NCI-H187 treated with DMSO at 0.1 percent for 48 hours (cell line): ENCODE measurements at places on chromosomes 11 and 22.

DNA sequence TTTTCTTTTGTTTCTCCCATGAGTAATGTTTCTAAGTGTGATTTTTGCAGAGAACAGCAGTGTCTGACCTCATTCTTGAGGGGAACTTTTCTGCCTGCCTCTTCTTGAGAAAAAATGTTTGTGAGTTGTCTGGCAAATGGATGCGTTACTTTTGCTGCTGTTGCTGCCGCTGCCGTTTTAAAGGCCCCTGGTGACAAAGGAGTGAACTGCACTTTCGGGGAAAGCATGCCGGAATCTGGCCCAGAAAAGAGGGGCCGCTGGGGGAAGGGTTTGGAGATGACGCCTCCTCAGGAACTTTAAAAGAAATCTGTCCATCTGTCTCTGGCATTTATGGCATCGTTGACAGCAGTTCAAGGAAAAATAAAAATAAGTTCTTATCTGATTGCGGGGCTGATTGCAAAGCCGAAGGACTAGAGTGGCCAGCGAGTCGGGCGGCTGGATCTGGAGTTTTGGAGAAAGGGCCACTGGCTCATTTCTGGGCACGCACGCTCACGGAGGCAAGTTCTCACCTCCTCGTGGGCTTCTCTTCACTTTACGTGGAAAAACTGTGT lies 16.5 kb downstream of the ZBTB16 start:
- DNase-seq: no peak

DNA sequence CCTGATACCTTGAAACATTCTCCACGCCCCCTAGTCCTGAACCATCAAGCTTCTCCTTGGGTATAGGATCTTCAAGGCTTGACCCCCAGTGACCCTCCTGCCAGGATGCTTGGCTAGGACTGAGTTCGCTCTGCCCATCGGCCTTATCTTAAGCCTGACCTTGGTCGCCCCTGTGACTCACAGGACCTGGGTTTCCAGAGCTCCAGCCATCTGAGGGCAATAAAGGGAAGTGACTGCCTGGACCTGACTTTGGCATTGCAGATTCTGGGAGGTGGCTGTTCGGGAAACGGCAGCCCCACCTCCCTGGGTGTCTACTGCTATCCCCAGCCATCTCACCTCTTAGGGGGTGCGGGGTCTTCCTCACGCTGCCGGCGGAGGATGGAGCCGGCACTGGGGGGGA lies 15.4 kb downstream of the CARD10 start:
- no peak for DNase-seq

DNA sequence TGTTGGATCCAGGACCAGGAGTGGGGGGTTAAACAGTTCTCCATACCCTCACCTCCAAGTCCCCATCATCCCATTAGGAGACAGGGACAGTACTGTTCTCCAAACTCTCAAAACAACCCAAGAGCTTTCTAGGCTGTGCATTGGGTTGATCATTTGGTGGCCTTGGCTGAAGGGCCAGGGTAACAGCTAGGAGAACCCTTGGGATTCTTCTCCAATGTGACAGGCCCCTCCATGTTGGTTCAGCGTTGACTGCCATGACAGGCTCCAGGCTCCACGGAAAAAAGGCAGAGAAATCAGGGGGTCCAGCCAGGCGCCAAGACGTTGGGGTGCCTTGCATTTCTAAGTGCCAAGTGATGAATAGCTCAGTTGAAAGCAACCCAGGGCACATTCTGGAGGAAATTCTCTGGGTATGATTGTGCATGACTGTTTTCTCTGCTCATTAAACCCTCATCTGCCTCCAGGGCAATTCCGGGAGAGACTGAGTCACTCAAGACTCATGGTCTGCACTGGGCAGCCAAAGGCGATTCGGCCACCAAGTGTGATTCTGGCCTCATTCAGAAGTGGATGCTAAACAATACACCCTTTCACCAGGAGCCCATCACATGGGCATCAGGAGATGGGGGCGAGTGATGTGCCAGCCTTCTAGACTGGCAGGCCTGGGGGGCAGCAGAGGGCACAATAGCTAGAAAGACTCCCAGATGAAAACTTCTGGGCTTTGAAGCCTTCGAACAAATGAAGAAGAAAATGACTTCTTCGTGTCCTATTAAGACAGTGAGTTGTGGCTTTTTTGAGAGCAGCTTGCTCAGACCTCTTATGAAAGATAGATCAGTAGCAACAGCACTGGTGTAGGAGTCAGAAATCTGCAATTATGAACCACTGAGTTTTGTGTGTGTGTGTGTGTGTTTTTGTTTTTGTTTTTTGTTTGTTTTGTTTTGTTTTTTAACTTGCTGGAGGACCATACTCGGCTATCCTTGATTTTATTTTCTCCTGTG lies 27.7 kb downstream of the CD44 start:
- no peak for DNase-seq

- no peak for DNase-seq
These were observed 1.1 kb upstream of the CBL start for GRCh38 chr11:119205080-119205479.

- no peak for DNase-seq
These were observed 86.0 kb downstream of the RPS6KA4 start for GRCh38 chr11:64444838-64445441.

GRCh38 chr11:61940466-61940865 lies 9.7 kb upstream of the BEST1 start:
- DNase-seq: no peak

DNA sequence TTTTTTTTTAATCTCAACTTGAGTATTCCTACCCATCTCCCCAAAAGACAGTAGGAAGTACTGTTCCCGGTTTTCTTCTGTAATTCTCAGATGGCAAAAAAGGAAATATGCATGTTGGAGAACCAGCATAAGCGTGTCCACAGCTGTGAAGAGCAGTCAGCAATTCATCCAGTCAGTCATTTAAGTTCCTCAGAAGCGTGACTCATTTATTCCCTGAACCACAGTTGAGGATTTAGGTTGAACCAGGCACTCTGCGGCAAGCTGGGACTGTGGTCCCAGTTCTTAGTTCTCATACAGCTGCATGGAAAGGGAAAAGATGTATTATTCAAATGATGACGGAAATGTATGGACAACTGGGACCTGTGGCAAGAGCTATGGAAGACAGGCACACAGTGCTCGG lies 61.0 kb upstream of the MYO18B start:
- DNase-seq: no peak

GRCh38 chr22:31173386-31174145 lies 13.6 kb downstream of the RNF185 start:
- DNase-seq: no peak

GRCh38 chr11:43790444-43790794 lies 90.2 kb upstream of the ALKBH3 start:
- no peak for DNase-seq

GRCh38 chr11:61958590-61958989 lies 8.4 kb downstream of the BEST1 start:
- no peak for DNase-seq

- no peak for DNase-seq
These were observed 18.2 kb downstream of the PDE2A start for GRCh38 chr11:72655896-72656464.

- DNase-seq: no peak
These were observed 104.4 kb downstream of the FANCF start for GRCh38 chr11:22521226-22521625.

GRCh38 chr22:48902983-48903650 lies 924.6 kb downstream of the BRD1 start:
- DNase-seq: no peak

DNA sequence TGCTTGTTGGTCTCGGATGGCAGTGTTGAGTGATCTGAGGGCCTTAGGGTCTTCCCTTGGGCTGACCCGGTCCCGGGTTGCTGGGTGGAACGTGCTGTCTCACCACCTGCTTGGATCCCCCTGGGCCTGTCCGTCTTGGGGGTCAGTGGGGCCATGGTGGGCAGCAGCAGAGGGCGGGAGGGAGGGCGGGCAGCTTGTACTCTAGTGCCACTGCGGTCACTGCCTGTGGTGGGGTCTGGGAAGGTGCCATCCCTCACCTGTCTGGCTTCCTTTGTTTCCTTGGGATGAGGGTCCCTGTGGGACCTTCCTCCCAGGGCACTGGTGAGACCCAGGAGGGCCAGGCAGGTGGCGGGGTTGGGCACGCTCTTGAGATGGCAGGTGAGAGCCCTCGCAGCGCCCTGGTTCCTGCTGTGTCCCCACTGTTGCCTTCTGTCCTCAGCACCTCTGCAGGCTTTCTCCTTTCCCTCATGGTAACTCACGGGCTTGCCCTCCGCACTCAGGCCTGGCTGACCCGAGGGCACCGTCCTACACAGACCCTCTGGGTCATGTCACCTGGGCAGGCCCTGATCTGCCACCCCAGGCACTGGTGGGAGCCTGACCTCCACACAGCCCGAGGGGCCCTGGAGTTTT lies 34.2 kb downstream of the TBC1D22A start:
- DNase-seq: no peak

GRCh38 chr11:12915093-12915492 lies 94.0 kb upstream of the RASSF10 start:
- no peak for DNase-seq

- no peak for DNase-seq
These were observed 4.8 kb upstream of the SYT8 start for GRCh38 chr11:1830004-1830321.

- DNase-seq: no peak
These were observed 38.1 kb downstream of the DIXDC1 start for GRCh38 chr11:111975076-111975806.

DNA sequence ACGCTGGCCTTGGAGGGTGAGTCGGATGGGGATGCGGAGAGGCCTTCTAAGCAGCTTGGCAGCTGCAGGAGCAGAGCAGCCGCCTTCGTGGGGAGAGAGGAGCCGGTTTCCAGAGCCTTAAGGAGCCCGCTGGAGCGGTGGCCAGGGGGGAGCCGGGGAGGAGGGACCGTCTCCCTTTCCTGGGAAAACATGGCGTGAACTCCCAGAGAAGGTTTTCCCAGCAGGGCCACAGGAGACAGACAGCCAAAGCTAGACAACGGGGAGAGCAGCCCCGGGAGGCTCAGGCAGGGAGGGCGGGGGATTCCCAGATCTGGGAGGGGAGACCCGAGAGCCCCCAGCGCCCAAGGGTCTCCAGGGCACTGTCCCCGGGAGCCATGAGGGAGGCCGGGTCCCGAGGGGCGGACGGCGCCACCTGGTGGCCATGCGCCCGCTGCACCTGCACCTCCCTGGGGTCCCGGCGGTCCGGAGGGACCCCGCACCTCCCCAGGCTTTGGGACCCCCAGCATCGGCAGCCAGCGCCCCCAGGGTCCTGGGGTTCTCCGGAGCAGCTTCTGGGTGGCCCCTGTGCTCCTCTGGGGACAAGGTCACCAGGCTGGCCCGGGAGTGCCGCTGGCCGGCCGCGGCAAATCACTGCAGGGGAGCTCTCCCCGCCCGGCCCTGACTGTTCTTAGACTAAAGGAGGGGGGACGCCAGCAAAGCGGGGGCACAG lies 2.4 kb upstream of the SYT8 start:
- no peak for DNase-seq

DNA sequence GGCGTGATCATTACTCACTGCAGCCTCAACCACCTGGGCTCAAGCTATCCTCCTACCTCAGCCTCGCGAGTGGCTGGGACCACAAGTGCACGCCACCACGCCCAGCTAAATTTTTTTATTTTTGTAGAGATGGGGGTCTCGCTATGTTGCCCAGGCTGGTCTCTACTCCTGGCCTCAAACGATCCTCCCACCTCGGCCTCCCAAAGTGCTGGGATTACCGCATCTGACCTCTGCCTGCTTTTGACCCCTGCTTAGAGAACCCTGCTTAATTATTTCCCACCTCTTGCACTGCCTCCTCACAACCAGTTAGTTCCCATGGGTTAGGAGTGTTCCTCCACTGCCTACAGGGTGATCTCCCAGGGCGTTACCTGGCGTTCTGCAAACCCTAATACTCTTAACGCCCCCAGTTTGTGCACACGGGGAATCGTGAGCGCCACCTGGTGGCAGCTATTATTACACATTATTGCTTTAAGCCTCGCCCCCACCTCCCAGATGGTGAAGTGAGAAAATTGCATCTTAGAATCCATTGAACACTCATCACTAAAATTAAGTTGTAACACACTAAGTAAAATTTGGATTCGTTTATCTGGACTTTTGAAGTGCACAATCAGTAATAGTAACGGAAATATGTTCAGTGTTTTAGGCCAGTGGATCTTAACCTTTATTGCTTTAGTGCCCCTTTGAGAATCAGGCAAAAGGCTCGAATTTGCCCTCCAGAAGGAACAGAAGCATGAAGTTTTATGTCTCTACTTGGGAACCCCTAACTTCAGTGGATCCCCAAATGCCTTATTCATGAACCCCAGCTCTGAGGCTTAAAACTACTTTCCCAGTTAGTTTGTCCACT lies 61.4 kb upstream of the ASPHD2 start:
- DNase-seq: no peak

DNA sequence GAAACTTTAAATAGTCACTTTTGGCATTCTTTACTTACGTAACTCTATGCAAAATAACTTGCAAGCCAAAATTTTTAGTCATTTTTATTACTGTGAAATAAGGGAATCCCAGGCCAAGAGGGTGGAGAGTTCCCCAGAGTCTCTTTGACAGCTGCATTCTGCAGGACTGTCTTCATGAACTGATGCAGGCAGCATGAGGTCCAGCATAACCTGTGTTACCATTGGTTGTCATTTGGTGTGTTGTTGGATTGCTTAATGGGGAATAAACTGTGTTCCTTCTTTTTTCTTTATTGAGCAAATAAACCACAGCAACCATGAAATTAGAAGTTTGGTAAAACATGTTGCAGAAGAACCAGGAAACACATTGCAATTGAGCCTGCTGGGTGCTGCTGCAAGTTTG lies 24.6 kb downstream of the MMP27 start:
- DNase-seq: no peak

- no peak for DNase-seq
These were observed 108.7 kb downstream of the DSCAML1 start for GRCh38 chr11:117688255-117688797.

DNA sequence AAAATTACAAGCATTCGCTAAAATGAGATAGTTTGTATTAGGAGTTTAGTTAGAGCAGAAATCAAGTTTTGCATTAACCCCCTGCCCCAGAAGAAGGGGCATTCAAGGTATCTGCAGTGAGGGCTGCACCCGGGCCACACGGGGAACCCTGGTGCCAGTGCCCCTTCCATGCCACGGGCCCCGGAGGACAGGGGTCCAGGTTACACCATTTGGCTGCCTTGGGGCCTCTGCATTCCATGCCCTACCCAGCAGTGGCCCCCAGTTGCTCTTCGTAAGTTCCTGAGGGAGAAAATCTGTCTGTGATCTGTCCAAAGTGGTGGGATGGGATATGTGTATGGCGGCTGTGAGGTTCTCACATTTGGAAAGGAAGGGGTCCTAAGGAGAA lies 16.8 kb upstream of the PANX2 start:
- DNase-seq: no peak

DNA sequence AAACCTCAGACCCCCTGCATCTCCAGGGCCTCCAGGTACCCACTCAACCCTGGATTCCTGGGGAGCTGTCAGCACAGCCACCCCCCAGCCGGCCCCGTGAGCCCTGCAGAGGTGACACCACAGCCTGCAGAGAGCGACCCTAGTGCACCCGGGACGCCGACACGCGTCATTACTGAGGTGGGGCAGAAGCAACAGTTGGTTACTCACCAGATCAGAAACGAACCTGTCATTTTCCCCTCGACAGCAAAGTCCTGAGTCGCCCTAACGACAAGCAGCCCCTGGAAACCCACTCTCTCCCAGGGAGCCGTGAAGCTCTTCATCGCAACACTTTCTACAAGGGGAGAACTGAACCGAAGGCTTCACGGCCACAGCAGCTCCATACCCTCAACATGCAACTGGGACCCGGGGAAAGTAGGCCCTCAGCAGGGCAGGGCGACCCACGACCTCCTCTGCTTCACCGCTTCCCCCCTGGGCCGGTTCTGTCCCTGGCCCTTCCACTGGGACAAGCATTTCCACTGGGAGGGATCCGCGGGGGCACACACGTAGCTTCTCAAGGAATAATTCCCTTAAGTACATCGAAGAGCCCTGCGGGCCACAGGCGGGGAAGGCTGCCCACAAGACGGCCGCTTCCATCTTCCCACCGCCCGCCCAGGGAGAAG lies 1.6 kb downstream of the BRD1 start:
- DNase-seq: no peak
